ENCODE measurements at places on chromosomes 1 and 21. TPM values are rescaled to one million over a fixed set of nuclear protein-coding genes. Genes with fewer than 3 reads are reported as not detected.

Gene CORT
- 0.28 TPM for total RNA-seq

Gene ENAH
- total RNA-seq: 41.0 TPM

Gene CD5L
- total RNA-seq: not detected

Gene SIPA1L2
- 36.9 TPM for total RNA-seq

Gene CELA3B
- total RNA-seq: not detected

Gene SMYD2
- 32.1 TPM for total RNA-seq

Gene NUP210L
- 0.04 TPM for total RNA-seq

Gene DMRTA2
- total RNA-seq: 1.7 TPM

Gene TRABD2B
- 0.64 TPM for total RNA-seq

Gene SLC9C2
- total RNA-seq: 0.12 TPM

Gene JAM2
- 4.3 TPM for total RNA-seq

Gene HES2
- total RNA-seq: 47.3 TPM

Gene RUNX3
- 1.6 TPM for total RNA-seq

Gene NOS1AP
- 1.4 TPM for total RNA-seq

Gene CRYBG2
- total RNA-seq: 111 TPM

Gene CACNA1S
- total RNA-seq: not detected

Gene CDC42
- total RNA-seq: 208 TPM

Gene OR2T35
- not detected for total RNA-seq

Gene PBXIP1
- total RNA-seq: 9.2 TPM

Gene PTCH2
- total RNA-seq: 0.40 TPM

Gene CHI3L1
- total RNA-seq: 20.5 TPM

Gene BCL2L15
- total RNA-seq: 8.4 TPM

Gene CLCNKA
- 0.08 TPM for total RNA-seq

Gene NCF2
- total RNA-seq: 8.3 TPM

Gene NCAM2
- not detected for total RNA-seq

Gene GRHL3
- 177 TPM for total RNA-seq

Gene DNAI4
- 0.56 TPM for total RNA-seq

Gene C1orf116
- total RNA-seq: 62.2 TPM

Gene EXTL1
- not detected for total RNA-seq

Measured in esophagus mucosa (tissue), 1 donor.